Stimulated activated CD8-positive, alpha-beta memory T cell treated with anti-CD3 and anti-CD28 coated beads, Interleukin-2, amount 100 ng/mL, for 1 hour (primary cell): ENCODE measurements at places on chromosomes 12 and 14.

DNA sequence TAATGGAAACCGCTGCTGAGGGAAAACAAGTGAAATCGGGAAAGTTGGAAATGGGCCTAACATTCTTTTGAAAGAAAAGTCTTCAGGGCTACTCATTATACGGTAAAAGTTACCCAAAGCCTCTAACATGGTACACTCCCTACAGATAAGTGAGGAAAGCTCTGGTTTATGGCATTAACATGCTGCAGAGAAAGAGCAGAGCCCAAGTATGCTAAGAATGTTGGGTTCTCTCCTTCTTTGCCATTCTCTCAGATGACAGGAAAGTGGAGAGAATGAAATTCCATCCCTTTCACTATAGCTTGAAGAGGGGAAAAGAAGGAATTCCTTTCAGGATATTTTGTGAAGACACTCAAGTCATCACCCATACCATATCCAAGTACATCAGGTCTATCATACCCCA is 348.0 kb downstream of the SEC23A start:
- DNase-seq: no peak

DNA sequence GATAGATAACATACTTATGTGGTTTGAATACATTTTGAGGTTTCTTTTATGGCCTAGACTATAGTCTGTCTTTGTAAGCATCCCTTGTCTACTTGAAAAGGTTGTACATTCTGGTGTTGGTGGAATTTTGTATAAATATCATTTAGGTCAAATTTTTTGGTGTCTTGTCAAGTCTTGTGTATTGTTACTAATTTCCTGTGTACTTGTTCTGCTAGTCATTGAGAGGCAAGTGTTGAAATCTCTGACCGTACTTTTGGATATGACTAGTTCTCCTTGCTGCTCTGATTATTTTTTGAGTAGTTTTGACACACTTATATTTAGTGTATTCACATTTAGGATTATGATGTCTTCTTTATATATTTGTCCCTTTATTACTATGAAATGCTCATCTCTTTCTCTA is 219.6 kb downstream of the CCDC91 start:
- no peak for DNase-seq

DNA sequence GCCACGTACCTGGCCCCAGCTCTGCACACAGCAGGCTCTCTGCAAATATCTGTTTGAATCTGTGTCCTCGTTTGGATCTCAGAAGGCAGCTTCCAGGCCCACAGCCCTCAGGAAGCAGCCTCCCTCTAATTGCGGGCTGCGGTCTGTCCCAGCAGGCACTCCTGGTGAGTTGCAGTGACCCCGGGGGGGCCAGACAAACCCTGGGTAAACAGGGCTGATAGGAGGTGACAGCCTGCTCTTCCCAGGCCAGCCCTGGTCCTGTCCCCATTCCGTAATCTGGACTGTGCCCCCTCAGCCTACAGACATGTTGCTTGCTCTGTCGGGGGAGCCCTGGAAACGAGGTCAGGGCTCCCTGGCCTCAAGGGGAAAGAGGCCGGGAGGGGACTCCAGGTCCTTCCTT is 2.0 kb downstream of the FOXN4 start:
- DNase-seq: no peak

- no peak for DNase-seq
These were observed 74.4 kb downstream of the SERPINA3 start for GRCh38 chr14:94686511-94687160.

- DNase-seq: no peak
These were observed at the start of gene IFI27 for GRCh38 chr14:94110552-94111181. Gene IFI27, plus strand, starts transcription at chr14:94110736.

DNA sequence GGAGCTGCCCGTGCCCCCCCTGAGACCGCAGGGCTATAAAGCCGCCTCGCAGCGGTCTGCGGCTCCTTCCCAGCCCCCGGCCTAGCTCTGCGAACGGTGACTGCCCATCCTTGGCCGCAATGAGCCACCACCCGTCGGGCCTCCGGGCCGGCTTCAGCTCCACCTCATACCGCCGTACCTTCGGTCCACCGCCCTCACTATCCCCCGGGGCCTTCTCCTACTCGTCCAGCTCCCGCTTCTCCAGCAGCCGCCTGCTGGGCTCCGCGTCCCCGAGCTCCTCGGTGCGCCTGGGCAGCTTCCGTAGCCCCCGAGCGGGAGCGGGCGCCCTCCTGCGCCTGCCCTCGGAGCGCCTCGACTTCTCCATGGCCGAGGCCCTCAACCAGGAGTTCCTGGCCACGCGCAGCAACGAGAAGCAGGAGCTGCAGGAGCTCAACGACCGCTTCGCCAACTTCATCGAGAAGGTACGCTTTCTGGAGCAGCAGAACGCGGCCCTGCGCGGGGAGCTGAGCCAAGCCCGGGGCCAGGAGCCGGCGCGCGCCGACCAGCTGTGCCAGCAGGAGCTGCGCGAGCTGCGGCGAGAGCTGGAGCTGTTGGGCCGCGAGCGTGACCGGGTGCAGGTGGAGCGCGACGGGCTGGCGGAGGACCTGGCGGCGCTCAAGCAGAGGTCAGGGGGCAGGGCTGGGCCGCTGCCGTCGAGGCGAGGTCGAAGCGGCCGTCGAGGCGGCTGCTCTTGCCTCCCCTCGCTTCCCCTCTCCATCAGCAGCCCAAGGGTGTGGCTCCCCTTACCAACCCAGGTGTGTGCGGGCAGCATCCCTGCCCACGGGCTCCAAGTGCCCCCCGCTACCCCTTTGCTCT is at the start of gene PRPH:
Gene PRPH, plus strand, starts transcription at position 66 of the 855 bp plus-strand sequence. Its CDS starts 54 bp downstream, at position 120.
- no peak for DNase-seq

DNA sequence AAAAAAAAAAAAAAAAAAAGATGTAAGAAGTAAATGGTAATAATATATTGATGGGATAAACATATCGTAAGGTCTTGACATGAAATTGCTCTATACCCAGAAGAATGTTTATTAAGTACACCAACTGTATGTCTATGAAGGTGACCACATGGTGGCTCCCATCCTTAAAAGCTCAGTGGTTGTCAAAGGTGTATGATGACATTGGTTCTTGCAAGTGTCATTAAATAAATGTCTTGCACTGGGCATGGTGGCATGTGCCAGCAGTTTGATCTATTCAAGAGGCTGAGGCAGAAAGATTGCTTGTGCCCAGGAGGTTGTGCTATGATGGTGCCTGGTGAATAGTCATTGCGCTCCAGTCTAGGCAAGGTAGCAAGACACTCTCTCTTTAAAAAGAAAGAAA is 10.4 kb downstream of the CCT2 start:
- DNase-seq: no peak

GRCh38 chr14:71202881-71203280 is 295.6 kb downstream of the PCNX1 start:
- DNase-seq: no peak

DNA sequence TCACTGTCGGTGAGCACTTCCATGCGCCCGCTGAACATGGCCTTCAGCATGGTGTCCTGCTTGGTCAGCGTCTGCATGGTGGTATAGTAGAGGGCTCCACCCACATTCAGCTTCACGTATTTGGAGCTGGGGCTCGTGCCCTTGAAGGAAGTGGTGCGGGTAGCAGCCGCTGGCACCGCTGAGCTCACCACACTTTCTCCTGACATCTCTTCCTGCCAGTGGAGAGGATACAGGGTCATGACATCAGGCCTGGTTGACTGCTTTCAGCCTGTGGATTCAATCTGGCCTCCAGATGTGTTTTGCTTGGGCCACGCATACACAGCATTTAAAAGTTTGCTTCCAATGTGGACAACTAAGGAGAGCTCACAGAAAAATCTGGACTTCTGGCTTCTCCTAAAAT is 7.6 kb downstream of the KCTD10 start:
- DNase-seq: no peak

DNA sequence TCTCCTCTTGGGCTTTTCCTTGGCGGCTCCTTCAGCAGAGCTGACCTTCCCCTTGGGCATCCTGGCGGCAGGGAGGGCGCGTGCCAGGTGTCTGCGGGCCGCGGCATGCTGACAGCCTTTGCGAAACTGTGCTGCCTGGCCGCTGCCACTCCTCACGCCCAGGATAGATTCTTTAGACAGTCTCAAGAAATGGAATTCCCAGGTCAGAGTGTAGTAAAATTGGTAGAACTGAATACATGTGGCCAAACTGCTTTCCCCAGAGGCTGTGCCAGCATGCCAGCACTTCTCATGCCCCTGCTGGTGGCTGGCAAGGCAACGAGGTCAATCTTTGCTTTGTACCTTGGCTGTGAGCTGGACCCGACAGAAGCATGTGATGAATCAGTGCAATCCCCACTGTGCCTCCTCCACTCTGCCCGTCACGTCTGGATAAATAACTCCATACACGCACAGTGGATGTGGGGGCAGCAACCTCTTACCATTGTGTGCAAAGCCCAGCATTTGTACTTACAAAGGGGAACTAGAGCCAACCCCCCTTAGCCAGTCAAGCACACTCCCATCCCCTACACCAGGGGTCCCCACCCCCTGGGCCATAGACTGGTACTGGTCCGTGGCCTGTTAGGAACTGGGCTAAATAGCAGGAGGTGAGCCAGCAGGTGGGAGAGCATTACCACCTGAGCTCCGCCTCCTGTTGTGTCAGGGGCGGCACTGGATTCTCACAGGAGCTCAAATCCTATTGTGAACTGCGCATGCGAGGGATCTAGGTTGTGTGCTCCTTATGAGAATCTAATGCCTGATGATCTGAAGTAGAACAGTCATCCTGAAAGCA is 90.9 kb downstream of the ACTN1 start:
- no peak for DNase-seq

- no peak for DNase-seq
These were observed 199.2 kb upstream of the EEA1 start for GRCh38 chr12:93128332-93128707.

- DNase-seq: no peak
These were observed 89.6 kb upstream of the LGR5 start for GRCh38 chr12:71349950-71350349.

- no peak for DNase-seq
These were observed 18.9 kb downstream of the LMO3 start for GRCh38 chr12:16587110-16587453.

- no peak for DNase-seq
These were observed 112.1 kb downstream of the DPF3 start for GRCh38 chr14:72781561-72782508.

DNA sequence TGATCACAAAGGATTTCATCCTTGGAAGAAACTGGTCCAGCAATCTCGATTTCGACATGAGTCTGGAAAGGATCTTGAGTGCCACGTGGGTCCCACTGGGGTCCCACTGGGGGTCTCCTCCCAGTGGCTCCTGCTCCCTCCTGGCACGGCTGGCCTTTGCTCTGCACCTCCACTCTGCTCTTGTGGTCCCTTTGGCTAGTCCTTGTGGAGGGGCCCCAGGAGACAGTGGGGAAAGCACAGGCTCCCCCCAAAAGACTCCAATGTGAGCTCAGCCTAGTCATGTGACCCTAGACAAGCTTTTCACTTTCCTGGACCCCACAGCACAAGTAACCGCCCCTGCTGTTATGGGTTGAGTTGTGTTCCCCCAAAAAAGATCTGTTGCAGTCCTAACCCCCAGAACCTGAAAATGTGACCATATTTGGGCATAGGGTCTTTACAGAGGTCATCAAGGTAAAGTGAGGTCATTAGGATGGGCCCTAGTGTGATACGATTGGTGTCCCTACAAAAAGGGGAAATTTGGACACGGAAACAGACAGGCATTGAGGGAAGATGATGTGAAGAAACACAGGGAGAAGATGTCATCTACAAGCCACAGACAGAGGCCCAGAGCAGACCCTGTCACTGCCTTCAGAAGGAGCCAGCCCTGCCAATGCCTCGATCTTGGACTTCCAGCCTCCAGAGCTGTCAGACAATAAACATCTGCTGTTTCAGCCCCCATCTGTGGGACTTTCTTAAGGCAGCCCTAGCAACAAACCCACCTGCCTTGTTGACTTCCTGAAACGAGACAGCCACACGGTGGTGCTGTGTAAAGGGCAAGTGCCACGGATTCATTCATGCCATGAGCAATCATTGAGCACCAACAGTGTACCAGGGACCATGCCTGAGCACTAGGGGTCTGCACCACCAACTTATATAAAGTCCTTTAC is 23.8 kb upstream of the PPP2R5C start:
- no peak for DNase-seq

- DNase-seq: no peak
These were observed 396.8 kb downstream of the NUAK1 start for GRCh38 chr12:105741786-105742566.

GRCh38 chr12:27015730-27016076 is 1.5 kb upstream of the TM7SF3 start:
- no peak for DNase-seq

DNA sequence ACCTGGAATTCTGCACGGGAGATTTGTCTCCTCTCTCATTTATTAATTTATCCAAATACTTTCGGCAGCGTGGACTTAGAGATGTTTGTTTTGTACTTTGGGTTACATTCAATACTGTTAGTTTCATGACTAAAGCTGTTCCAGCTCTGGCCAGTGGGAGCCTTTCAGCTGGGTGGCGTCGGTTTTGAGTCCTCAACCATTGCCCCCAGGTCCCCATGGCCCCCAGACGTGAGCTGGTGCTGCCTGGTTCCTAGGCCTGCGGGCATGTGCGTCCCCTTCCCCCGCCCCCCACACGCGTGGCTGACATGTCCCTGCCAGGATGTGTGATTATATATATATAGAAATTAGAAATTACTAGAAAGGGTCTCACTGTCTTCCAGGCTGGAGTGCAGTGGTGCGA is 48.2 kb downstream of the KIF26A start:
- DNase-seq: no peak
